ENCODE measurements at places on chromosomes 11 and 22.

- no peak for DNase-seq
These were observed 152.6 kb upstream of the DDI1 start for GRCh38 chr11:103883856-103884255.

DNA sequence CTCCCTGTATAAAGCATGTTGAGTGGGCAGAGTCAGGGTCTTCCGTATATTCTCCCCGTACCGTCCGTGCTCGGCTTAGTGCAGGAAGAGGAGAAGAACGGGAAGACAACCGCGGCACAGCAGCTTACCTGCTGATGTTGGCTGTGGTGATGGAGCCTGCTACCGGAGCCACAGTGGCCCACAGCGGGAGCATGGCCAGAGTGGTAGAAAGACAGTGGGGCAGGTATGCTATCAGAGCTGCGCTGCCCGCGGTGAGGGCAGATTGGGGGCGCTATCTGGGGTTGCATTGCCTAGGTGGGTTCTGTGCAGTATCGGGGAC is 120.7 kb upstream of the VPREB1 start:
- no peak for DNase-seq

DNA sequence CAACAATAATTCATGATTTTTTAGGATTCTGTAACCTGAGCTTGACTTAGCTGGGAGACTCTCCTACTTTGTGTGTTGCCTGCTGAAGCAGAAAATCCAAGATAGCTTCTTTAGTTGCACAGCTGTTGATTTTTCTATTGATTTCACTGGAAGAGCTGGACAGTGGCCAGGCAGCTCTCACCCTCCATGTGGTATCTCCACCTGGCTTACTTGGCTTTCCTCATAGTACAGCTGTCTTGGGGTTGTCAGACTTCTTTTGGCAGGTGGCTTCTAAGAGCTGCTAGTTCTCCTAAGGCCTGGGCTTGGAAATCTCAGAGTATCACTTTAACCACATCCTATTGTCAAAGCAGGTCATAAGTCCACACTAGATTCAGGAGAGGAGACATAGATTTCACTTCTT is 130.8 kb upstream of the SPON1 start:
- no peak for DNase-seq

DNA sequence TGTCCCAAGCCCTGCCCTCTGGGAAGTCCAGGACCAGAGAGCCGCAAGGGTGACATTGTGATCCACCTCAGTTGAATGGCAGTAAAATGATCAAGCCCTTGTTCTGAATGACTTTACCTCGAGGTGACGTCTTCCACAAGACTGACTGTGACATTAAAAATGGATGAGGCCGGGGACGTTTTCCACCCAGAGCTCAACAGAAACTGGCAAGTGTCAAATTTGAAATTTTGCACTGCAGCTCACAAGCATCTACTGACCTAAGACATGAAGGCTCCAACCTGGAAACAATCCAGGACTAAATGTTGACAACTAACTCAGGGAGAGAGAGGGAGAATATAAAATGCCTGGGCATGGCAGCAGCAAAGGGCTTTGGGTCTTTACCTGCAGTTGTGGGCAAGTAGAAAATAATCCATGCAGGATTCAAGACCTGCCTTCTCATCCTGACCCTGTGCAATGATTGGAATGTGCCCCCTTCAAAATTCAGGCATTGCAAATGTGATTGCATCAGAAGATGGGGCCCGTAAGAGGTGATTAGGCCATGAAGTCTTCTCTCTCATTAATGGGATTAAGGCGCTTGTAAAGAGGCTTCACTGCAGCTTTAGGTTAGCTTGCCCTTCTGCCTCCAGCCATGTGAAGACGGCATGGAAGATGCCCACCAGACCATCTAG is 33.6 kb upstream of the CLMP start:
- DNase-seq, result no peak

DNA sequence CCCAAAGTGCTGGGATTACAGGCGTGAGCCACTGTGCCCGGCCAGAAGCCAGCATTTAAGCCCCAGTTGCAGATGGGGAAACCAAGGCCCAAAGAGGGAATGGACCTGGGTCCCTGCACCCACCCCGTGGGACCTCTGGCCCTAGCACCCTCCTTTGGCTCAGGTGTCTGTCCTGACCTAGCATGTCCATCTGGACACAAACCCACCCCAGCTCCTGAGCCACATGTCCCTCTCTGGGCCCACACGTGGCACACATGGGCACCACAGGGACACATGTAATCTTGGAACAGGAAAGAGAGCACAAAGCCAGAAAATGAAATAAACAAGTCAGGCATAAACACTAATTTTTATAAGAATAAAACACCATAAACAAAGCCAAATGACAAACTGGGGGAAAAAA is 9.6 kb downstream of the GGT5 start:
- no peak for DNase-seq

GRCh38 chr11:63985812-63986155 is 454 bp upstream of the OTUB1 start:
- DNase-seq, result no peak

DNA sequence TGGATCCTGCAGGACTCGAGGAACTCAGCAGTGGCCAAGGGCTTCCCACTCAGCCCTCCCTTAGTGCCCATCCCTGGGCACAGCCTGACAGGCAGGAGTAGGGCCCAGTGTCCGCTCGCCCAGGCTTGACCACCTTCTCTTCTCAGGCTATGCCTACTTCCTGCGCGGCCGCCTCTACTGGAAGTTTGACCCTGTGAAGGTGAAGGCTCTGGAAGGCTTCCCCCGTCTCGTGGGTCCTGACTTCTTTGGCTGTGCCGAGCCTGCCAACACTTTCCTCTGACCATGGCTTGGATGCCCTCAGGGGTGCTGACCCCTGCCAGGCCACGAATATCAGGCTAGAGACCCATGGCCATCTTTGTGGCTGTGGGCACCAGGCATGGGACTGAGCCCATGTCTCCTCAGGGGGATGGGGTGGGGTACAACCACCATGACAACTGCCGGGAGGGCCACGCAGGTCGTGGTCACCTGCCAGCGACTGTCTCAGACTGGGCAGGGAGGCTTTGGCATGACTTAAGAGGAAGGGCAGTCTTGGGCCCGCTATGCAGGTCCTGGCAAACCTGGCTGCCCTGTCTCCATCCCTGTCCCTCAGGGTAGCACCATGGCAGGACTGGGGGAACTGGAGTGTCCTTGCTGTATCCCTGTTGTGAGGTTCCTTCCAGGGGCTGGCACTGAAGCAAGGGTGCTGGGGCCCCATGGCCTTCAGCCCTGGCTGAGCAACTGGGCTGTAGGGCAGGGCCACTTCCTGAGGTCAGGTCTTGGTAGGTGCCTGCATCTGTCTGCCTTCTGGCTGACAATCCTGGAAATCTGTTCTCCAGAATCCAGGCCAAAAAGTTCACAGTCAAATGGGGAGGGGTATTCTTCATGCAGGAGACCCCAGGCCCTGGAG is 3.3 kb upstream of the SMARCB1 start:
- no peak for DNase-seq

DNA sequence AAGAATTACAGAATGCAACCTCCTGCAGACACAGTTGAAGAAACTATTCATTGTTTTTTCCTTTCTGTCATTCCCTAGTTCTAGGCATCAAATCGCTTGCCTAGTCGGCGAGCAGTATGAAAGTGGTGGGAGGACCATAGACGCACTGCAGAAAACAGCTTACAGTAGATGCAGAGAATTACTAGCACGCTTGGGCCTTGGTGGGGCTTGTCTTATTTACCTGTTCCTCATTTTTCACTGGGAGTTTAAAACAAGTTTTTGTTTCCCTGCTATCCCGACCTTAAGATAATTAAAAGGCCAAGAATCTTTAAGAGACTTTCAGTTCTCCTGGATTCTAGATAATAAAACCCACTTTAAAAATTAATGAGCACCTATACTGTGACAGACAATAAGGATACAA is 713 bp upstream of the ARL14EP start:
- DNase-seq, result no peak

DNA sequence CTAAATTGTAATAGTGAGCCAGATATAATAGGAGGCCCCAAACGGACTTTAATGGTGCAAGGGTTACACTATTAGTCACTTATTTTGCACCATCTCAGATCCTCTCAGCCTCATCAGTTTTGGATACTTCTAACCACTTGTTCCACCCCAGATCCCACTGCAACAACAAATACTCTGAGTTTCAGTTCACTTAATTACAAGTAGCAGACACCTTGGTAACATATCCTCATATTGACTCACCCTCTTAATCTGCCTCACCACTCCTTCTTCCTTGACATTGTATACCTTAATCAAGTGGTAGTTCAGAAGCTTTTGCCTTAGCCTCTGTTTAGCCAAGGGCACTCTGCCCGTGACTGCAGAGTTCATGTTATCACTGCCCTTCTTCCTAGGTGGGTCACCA is 256.1 kb upstream of the UBASH3B start:
- no peak for DNase-seq

GRCh38 chr22:28034760-28035401 is 115.8 kb upstream of the PITPNB start:
- peak; percentile 92 for DNase-seq
